ENCODE measurements at places on chromosomes 1 and 21.

GRCh38 chr1:19799230-19800075 is at the start of gene TMCO4:
TSS of gene TMCO4 (minus strand) at chr1:19799916. CDS start at chr1:19780758, 19,158 bp downstream.
- DNase-seq, result no peak

DNA sequence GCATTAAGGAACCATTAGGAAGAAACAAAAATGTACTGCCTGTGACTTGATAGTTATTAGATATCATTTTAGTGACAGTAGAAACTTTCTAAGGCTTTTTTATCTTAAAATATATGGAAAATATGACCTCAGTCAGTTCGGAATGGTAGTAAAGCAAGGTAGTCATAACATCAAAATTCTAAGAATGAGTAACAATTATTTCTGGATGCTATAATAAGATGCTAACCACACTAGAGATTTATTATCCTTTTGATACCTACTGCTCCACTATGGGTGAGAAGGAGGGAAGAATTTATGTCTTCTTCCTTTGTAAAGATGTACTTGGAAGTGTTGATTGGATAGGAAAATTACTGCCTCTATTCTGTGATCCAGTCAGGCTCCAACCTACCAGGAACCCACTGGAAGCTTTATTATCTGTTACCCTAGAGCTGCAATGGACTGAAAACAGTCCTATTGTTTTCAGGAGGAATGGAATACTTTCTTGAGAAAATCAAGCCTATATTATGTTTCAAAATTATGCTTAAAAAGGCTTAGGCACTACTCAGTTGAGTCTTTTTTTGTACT is 8.8 kb downstream of the FMN2 start:
- DNase-seq, result no peak

- no peak for DNase-seq
Observed at GRCh38 chr1:201376464-201377374, 761 bp downstream of the TNNT2 start.

DNA sequence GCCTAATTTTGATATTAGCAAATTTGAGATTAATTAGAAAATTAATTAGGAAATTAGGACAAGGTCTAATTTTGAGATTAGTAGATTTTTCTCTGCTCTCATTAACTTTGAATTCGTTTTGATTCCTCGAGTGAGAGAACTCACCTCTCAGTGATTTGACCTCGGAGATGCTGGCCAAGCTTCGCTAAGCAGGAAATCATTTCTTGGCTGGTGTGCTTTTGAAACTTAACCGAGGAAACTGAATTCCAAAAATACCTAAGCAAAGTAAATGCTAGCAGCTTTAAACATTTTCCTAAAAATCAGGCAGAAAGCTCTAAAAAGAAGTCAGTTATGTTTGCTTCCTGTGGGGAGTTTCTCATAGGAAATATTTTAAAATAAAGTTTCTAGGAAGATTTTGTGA is 34.9 kb downstream of the CDC14A start:
- no peak for DNase-seq

GRCh38 chr1:183075861-183076260 is 52.6 kb downstream of the LAMC1 start:
- no peak for DNase-seq

- DNase-seq, result no peak
Observed at GRCh38 chr1:227883073-227883520, 64.6 kb downstream of the WNT9A start.

- DNase-seq, result no peak
Observed at GRCh38 chr1:29876902-29877301, 640.6 kb downstream of the PTPRU start.

DNA sequence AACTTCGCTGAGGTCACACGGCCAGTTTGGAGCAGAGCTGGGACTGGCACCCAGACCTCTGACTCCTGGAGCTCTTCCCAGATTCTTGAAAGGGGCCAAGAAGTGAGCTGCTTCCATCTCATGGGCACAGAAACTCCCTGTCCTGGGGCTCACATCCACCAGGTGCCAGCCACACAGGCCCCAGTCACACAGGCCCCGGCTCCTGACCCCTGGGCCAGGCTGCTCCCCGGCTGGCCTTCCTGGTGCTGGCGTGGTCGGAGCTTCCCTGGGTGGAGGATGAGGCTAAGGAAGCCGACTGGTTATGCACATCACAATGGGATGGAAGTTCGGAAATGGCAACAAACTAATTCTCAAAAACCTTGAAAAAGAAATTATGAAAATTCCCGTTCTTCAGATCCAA is 3.0 kb upstream of the GABRD start:
- no peak for DNase-seq

DNA sequence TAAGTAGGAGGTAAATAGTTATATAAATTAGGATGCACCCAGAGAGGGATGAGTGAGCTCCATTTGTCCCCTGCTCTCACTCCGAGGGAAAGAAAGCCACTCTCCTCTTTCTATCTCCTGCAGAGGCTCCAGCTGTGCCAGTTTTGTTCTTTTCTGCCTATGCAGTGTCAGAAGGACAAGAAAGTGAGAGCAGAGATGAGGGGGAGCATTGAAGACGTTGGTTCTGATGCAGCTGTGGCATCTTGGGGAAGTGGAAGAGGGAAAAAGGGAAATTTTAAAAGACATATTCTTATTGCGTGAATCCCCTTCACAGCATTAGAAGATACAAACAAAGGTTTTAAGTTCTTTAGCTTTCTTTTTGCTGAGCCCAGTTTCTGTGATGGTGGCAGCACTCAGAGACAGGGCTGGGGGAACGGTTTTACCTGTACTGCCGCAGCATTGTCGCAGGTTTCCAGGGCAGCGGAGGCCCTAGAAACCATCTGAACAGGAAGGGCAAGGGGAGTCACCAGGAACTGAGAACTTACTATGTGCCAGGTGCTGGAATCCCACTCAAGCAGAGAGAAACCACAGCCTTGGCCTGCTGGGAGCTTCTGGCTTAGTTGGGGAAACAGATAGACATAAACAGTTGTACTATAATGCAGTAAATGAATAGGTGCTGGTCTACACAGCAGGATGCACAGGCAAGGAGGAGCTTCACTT is 44.9 kb upstream of the USP24 start:
- DNase-seq, result no peak

DNA sequence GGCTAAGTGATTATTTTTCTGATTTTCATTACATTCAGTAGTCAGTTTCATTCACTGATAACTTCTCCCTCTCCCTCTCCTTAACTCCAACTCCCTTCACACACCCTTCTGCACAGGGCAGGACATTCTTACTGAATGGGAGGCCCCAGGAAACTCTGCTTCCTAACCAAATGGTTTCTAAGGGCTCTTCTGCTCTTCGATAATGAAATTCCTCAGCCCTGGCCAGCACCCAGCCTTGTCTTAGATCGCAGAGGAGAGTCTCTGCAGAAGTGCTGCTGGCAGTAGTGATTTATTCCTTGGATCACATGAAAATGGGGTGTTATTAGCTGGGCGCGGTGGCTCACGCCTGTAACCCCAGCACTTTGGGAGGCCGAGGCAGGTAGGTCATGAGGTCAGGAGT is 16.4 kb downstream of the PLEKHM2 start:
- DNase-seq, result no peak
